ENCODE measurements at places on chromosomes 6 and 20. TPM values are rescaled to one million over a fixed set of nuclear protein-coding genes. Genes with fewer than 3 reads are reported as not detected.

ADGRG6 gene
- total RNA-seq, result 30.3 TPM

DNA sequence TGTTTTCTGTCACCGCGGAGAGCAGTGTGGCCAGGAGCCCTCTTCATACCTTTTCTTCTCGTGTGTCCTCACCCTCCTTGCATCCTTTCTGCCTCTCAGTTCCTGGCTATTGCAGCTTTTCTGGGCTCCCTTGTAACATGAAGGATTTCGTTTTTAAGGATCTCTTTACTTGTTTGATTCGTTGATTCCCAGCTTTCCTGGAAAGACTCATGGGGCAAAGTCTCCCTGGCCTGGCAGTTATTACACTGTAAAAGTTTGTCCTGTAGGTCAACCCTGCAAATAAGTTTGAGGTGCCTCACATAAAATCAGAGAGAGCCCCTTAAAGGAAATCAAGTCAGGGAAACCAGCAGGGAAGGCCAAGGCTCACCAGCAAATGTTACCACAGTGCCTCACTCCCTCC lies 70.1 kb downstream of the ISM1 start:
- DNase-seq, result no peak

PGC gene
- total RNA-seq, result not detected

ID1 gene
- 74.4 TPM for total RNA-seq

SLC17A4 gene
- total RNA-seq, result not detected

GRCh38 chr6:129954749-129955431 lies 63.5 kb upstream of the L3MBTL3 start:
- DNase-seq, result no peak

GRCh38 chr6:36506611-36507010 lies 40.7 kb downstream of the STK38 start:
- no peak for DNase-seq

DNA sequence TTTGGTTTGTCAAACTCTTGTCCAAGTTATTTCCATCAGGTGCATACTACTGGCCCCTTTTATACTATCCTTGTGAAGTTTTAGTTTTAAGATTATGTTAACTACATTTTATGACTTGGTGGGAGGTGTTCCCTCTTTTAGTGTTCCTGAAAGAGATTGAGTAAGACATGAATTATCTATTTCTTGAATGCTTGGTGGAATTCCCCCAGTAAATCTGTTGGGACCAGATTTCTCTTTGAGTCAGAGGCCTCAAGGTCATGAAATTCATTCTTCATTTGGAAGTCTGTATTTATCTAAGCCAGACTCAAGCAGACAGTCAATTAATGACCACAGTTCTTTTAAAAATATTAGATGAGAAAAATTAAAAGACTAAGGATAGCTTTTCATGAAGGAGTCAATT lies 81.3 kb downstream of the MOXD1 start:
- no peak for DNase-seq

- no peak for DNase-seq
Observed at GRCh38 chr6:8137529-8137939, 35.2 kb upstream of the EEF1E1 start.

CHRNA4 gene
- not detected for total RNA-seq

DNA sequence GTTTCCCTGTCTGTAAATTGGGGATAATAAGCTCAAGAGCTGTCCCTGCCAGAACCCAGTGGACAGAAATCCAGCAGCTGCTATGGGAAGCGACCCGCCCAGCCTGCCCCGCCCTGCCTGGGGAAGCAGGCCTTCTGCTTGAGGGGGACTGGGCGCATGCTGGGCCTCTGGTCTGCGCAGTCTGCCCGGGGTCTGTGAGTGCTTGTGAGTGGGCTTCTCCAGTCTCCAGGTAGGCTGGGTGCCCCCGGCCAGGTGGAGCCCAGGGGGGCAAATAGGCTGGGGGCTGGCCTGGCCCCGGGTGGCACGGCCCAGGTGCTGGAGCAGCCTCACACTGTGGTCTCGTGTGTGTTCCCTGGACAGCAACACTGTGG lies 648 bp upstream of the RBBP8NL start:
- no peak for DNase-seq

DNA sequence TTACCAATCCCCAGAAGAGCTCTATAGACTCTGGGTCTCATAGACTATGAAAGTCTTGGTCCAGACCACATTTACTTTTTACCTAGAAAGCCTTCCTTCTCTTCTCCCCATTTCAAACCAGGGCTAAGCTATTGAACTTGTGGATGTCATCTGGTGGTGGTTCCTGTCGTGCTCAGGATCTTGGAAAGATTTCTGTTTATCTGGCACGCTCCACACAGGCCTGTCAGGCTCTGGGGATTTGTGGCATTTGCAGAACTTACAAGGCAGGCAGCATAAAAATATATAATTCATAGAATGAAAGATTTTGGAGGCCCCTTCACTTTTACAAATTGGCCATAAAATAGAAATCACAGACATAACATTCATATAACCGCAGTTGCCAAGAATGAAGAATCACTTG lies 188.1 kb downstream of the UST start:
- DNase-seq, result no peak

DPPA5 gene
- not detected for total RNA-seq

- DNase-seq, result no peak
Observed at GRCh38 chr6:156174031-156174890, 602.9 kb upstream of the ARID1B start.

DNA sequence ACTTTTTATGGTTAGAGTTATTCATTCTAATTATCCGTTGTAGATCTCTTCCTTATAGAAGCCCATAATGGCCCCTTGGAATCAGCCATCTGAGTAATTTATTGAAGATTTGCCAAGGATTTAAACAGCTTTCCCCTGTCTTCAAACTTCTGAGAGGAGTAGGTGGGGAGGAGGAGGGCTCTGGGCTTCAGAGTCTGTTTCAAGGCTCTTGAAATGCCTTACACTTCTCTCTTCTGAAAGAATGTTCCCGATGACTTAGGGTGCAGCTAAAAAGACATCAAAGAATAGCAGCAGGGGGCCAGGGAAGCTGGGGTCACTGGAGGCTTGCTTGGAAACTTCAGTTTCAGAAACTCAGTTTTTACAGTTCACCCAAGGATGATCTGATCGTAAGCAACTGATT lies 165.3 kb downstream of the ZDHHC14 start:
- DNase-seq, result no peak

CD164 gene
- total RNA-seq, result 170 TPM

HTR1E gene
- not detected for total RNA-seq

- no peak for DNase-seq
Observed at GRCh38 chr6:85942844-85943243, 300.2 kb upstream of the SYNCRIP start.

GRCh38 chr6:46013639-46014038 lies 2.0 kb downstream of the CLIC5 start:
- no peak for DNase-seq

SOX4 gene
- total RNA-seq, result 32.8 TPM

- peak; percentile 24 for DNase-seq
Observed at GRCh38 chr6:75368151-75368779, 83.7 kb upstream of the TMEM30A start.

- no peak for DNase-seq
Observed at GRCh38 chr6:65790666-65791065, 83.6 kb upstream of the EYS start.

GRCh38 chr6:108778421-108779186 lies 69.6 kb upstream of the ARMC2 start:
- no peak for DNase-seq

FRS3 gene
- total RNA-seq, result 4.5 TPM

- DNase-seq, result no peak
Observed at GRCh38 chr6:156440688-156441087, 336.5 kb upstream of the ARID1B start.

GRCh38 chr20:34363062-34363464 lies at the start of gene ITCH:
ITCH (plus strand) TSS chr20:34363273; CDS start chr20:34393812, 30,539 bp downstream.
- DNase-seq, result peak; percentile 95

DNA sequence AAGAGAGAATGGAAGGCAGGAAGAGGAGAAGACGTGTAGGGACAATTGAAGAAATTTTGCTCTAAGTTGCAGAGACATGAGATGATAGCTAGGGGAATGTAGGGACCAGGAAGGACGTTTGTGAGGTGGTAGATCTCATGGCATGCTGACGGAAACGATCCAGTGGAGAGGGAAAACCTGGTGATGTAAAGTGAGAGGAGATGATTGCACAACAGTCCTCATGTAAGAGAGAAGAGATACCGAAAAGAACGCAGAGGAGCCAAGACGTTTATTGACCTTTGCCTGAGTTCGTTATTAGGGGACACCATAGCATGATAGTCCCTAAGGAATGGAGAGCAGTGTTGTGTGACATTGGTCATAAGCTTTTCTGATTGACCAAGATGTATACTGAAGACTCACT lies 55.3 kb downstream of the IGF2R start:
- no peak for DNase-seq

TAF4 gene
- total RNA-seq, result 32.5 TPM

DNA sequence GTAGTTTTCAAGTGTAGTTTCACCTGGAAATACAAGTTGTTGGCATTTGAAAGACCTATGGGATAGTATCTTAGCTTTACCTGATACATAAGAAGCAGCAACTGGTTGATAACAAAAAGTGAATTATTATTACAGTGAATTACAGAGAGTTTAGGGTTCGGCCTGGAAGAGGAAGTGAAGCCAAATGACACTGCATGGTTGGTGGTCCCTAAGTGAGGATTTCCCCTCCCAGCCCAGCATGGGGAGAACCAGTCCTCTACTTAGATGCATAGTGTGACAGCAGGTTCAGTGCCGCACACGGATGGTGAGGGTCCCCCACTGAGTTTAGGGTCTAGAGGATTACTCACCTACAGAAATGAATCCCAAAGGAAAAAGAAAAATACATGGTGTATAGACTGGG lies 18.1 kb downstream of the HLA-DPB1 start:
- DNase-seq, result no peak

HAO1 gene
- not detected for total RNA-seq

LAMP5 gene
- total RNA-seq, result not detected

LKAAEAR1 gene
- not detected for total RNA-seq

DNA sequence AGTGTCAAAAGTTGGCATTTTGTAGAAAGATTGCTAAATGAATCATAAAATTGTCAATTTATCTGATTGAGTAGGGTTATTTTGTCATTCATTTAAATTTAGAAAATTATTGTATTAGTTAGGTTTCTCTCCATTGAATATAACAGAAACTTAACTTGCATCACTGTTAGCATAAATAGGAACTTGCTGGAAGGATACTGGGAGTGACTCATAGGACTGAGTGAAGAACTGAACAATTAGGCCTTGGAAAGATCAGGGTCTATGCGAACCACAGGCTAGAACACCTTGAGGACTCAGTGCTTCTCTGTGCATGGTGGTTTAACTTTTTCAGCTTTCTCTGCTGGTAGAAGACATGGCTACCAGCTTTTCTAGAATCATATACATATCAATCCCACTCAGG lies 67.7 kb upstream of the IFNGR1 start:
- DNase-seq, result no peak

- no peak for DNase-seq
Observed at GRCh38 chr6:46254946-46255345, 84.2 kb upstream of the ENPP5 start.

DNA sequence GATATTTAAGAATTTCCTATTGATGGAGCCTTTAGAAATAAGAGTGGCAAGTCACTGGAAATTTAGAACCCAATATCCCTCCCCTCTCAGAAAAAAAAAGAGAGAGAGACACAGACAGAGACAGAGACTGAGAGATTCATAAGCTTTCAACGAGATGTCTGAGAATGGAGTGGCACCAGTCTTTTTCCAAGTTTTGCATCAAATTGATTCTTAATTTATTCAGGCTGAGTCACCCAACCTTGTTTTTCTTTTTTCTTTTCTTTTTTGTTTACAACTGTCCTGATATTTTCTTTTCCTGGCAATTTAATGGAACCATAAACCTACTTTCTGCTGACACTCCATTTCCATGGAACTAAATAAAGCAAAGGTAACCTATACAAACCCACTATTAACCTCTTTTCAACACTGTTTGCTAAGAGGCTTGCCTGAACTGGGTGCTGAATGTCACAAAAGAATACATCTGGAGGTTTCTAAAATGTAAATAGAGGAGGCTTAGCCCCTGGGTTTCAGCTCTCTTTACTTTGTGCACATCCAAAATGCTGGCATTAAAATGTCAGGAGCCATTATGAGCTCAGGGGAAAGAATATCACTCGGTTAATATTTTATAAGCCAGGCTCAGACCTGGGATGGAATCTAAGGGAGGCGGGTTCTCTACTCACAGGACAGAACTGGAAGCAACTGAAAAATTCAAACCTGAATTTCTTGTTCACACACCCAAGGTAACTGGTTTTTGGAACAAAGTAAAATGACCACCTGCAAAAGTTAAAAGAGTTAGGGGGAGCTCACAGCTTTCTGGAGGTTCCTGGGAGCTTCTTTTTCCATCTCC lies 100.8 kb downstream of the BFSP1 start:
- no peak for DNase-seq

- DNase-seq, result no peak
Observed at GRCh38 chr6:72703093-72703492, 81.2 kb downstream of the KCNQ5 start.

TFAP2D gene
- total RNA-seq, result not detected

DNA sequence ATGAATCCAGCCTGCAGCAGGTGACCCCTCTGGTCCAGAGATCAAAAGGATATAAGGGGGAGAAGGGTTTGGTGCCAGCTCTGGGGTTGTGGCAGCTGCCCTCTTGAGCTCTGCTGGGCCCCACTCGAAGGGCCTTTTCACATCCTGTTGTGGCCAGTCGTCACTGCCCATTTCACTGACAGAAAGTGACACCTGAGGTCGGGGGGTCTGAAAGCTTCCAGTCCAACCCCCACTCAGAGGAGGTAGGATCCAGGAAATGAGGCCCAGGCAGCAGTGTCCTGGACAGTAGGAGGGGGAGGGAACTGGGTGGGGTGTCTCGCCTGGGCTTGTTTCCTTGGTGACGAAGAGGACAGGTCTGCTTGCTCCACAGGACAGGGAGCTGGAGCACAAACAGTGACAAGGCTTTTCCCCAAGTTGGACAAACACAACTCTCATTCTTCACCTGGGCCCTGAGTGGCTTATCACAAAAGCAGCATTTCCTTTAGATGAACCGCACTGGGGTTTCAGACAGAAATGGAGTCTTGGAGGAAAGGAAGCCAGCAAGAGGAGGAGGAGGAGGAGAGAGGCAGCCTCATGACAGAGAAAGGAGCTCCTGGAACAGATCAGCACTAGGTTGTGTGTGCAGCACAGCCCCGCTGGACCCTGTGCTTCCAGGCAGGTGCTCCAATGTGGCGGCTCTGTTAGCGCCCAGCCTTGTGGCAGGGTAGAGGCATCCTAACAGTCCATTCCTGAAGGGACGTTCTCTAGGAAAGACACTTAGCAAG lies 11.0 kb downstream of the FRS3 start:
- no peak for DNase-seq

DNA sequence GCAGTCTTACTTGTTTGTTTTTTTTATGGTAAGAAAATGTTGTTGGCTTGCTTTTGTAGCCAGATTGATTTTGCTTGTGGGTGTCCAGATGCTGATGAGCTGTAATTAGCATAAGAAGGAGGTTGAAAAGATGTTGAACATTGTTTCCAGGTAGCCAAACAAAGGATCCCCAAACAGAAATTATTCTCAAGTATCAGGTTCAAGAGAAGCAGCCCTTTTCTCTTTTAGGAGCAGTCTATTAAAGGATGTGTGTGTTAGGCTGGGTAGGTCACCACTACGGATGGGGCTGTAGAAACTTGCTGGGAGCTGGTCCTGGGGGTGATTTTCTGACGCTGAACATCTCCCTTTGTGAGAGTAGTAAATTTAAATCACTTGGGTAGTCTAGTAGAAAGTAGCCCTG lies 86.9 kb upstream of the VSTM2L start:
- no peak for DNase-seq

PPIL6 gene
- total RNA-seq, result 13.0 TPM

GRCh38 chr20:59146780-59147565 lies 16.6 kb upstream of the ZNF831 start:
- no peak for DNase-seq

All from PC-9 (cell line).